ENCODE measurements at places on chromosomes 4 and X.
A peak's percentile ranks its signal among the peaks of the same experiment; 100 is the strongest.

DNA sequence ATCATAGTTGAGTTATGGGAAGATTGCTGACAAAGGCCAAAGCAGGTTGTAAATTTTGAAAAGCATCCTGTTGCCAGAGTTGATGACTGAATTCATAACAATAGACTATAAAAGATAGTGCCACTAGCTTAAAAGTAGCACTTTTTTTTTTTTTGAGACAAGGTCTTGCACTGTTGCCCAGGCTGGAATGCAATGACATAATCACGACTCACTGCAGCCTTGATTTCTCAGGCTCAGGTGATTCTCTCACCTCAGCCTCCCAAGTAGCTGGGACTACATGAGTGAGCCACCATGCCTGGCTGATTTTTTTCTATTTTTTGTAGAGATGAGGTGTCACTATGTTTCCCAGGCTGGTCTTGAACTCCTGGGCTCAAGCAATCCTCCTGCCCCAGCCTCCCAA lies 122.7 kb downstream of the SPOCK3 start:
- no peak for DNase-seq

GRCh38 chrX:47232803-47233332 lies at the start of gene USP11:
Gene USP11 (plus strand): TSS chrX:47233009. CDS start chrX:47233044, 35 bp downstream.
- DNase-seq = peak; percentile 18

DNA sequence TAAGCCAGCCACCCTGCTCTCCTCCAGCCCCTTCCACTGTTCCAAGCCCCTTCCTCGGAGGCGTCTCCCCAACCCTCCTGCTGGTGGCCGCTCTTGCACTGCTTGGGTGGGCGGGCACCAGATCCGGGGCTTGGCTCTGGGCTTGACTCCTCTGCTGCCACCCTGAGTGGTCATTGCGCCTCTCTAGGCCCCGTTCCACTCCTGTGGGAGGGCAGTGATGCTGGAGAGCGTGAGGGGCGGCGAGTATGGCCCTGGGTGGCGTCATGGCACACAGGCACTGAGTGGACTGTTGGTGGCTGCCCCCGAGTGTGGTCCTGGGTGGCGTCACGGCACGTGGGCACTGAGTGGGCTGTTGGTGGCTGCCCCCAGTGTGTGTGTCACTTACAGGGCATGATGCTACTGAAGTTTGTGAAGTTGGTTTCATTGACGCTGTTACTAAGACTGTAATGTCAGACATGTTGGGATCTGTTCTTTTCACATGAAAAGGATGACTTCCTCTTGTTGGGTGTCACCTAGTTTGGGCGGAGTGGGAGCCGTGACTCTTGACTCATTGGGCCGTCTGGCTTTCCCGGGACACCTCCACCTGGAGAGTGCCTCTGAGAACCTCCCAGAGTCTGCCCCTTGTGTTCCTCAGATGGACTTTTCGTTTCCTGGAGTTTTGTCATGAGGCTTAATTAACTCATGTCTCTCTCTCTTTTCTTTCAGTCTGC lies 55.9 kb upstream of the HGFAC start:
- DNase-seq = no peak

DNA sequence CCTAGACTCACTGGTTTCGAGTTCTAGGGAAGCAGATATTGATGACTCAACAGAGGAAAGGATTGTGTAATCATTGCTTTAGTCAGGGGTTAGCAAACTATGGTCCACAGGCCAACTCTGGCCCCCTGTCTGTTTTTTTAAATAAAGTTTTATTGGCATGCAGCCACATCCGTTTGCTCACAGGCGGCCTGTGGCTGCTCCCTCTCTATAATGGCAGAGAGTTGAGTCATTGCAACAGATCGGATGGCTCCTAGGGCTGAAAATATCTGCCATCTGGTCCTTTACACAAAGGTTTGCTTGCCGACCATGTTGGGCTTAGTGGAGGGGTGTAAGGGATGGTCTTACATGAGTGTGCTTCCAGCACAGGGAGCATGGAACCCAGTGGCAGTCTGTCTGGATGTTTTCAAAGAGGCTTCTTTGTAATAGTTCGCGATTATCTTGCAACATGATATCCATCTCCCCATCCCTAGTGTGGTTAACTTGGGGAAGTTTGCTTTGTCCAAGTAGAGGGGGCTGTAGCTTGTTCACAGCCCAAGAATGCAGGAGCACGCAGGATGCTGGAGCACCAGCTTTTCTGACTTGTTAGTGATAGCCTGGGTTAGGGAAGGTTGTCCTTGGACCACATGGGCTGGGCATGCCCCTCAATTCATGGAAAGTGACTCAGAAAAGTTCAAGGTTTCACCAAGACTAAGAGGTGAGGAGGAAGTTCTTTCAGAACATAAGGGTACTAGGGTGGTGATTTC lies 59.3 kb upstream of the CLDN34 start:
- no peak for DNase-seq

DNA sequence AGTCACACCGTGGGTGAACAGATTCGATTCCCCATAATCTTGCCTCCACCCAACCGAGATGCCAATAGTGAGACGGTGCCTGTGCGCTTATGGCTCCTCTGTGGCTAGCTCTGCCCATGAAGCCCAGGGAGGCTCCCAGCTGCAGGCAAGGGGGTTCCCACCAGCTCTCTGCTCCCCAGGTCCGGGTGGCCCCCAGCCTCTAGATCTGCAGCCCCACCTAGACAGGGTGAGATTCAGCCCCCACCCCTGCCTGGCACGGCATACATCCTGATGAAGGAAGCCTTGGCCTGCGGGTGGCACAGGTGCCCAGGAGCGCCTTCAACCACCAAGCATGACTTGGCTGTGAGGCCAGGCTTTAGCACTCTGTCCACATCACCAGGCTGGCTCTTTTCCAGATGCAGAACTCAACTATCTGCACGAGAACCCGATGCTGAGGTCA lies 40.6 kb downstream of the WDR1 start:
- no peak for DNase-seq

GRCh38 chr4:39037491-39037825 lies 5.2 kb upstream of the TMEM156 start:
- no peak for DNase-seq

- DNase-seq = no peak
Observed at GRCh38 chr4:170145120-170145519, 55.4 kb upstream of the AADAT start.

- no peak for DNase-seq
Observed at GRCh38 chrX:78687586-78687985, 28.5 kb upstream of the RTL3 start.

DNA sequence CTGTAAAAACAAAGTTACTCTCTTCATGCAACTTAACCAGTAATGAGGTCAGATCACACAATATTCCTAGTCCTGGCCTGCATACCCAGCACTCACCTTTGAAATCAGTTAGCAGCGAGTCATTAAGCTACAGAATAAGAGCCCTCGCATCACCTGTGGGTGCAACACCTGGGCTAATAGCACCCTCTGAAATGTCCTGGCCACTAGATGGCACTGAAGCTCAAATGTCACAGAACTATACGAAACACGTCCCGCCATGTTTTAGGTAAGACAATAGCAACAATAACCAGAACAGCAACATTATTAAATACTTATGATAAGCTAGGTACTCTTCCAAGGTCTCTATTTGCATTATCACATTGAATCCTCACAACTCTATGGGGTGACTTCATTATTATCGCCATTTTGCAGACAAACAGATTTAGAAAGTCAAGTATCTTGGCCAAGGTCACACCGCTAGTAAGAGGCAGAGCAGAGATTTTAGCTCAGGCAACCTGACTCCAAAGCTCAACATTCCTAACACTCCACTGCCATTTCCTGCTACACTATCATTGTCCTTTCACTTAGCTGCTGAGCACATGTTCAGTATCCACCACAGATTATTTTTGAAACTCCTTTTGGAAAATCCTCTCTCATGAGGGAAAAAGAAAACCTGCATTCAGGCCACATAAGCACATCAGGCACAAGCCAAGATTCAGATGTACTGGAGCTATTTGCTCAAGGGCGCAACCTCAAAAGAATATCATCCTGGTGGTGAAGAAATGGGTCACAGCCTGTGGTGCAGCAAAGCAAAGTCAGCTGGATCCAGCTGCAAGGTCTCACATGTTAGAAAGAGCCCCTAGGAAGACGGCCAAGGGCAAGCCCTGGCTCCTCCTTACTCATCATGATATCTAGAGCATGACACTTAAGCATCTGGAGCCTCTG lies 59.5 kb upstream of the KDR start:
- peak; percentile 7 for DNase-seq

DNA sequence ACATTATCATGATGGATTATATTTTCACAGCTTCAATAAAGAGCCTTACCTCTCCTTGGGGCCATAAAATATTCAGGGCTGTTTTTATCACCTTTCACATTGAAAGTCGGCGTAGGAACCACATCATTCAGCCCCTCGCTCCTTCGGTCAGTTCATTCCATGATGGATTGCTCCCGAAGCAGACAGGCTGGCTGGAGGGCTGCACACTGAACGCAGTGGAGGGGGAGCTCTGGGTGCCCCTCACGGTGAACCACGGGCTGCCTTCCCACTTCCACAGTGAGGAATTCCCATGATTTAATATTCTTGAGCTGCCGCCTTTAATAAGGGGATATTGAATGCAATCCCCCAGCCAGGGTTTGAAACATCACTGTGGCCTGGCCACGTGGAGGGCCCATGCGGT lies 16.0 kb downstream of the PPP2R2C start:
- DNase-seq = no peak

GRCh38 chr4:89344571-89344970 lies 37.0 kb upstream of the GPRIN3 start:
- DNase-seq = no peak

All from activated T-cell treated with anti-CD3 and anti-CD28 coated beads for 4 hours (primary cell).